Psoas muscle (tissue), 8 donors: ENCODE measurements at places on chromosomes 12 and 14.
A peak's percentile ranks its signal among the peaks of the same experiment; 100 is the strongest.

GRCh38 chr12:65656891-65657351 is 167.4 kb upstream of the HMGA2 start:
- DNase-seq: no peak

GRCh38 chr12:92156704-92157395 is 11.2 kb upstream of the BTG1 start:
- no peak for DNase-seq

- DNase-seq: no peak
Measured at GRCh38 chr12:49524660-49525324, 14.0 kb upstream of the KCNH3 start.

GRCh38 chr14:59161561-59162175 is 26.8 kb upstream of the DAAM1 start:
- DNase-seq: peak; percentile 45

DNA sequence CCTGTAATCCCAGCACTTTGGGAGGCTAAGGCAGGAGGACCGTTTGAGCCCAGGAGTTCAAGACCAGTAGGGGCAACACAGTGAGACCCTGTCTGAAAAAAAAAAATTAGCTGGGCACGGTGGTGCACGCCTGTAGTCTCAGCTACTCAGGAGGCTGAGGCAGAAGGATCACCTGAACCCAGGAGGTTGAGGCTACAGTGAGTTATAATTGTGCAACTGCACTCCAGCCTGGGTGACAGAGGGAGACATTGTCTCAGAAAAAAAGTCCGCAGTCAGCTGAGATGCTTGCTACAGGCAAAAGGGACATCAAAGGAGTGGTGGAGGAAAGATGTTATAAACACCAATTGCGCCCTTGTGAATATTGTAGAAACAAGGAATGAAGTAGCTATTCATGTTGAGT is 77.8 kb downstream of the NDUFA12 start:
- no peak for DNase-seq

DNA sequence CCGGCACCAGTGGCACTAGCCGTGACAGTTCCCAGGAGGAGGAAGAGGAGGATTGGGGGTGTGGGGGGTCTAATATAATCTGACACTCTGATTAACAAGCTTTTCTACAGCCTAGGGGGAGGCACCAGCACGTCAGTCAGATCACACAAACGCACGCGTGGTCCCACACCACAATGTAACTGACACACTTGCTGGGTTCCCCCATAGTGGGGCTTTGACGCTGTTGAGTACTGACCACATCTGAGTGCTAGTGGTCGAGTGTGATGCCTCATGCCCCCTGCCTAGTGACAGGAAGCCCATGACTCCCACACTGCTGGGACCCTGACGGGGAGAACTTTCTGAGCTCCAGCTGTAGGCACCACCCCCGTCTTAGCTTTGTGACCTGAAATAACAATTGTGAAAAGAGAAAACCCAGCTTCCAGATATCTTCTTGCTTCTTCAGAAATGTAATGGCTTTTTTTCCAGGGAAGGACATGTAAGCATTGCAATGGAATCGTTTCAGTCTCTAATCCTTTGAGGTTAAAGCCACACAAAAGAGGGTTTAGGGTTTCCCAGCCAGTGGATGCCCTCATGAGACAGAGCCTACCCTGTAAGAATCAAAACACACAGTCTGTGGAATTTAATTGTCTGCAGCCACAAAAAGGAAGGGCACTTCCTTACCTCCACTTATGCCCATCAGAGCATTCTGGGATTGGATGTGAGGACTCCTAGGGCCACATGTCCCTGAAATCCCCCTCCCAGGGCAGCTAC is 183.9 kb downstream of the PIWIL1 start:
- no peak for DNase-seq

GRCh38 chr12:4934407-4935035 is 24.8 kb downstream of the KCNA1 start:
- no peak for DNase-seq

- DNase-seq: no peak
Measured at GRCh38 chr14:91089958-91090535, 23.8 kb upstream of the DGLUCY start.

- no peak for DNase-seq
Measured at GRCh38 chr12:52435659-52435999, 1.5 kb upstream of the KRT75 start.

DNA sequence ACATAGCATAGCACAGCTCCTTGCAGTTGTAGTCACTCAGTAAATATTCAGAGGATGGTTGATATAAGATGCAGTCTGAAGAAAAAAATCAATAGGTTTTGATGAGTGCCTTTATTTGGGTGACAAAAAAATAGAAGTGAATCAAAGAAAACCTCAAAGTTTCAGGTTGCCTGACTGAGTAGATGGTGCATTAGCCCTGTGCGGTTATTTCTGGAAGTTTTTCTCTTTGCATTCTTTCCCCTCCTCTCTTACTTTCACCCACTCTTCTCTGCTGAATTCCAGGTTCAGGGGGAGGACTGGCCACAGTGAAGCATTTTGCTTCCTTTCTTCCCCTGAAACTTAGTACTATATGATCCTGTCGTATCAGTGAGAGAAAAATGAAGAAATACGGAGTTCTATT is 28.6 kb downstream of the TRHDE start:
- no peak for DNase-seq

- DNase-seq: no peak
Measured at GRCh38 chr12:89781156-89781555, 72.5 kb upstream of the ATP2B1 start.

- DNase-seq: no peak
Measured at GRCh38 chr12:99476956-99477355, 170.6 kb upstream of the GARIN6 start.

DNA sequence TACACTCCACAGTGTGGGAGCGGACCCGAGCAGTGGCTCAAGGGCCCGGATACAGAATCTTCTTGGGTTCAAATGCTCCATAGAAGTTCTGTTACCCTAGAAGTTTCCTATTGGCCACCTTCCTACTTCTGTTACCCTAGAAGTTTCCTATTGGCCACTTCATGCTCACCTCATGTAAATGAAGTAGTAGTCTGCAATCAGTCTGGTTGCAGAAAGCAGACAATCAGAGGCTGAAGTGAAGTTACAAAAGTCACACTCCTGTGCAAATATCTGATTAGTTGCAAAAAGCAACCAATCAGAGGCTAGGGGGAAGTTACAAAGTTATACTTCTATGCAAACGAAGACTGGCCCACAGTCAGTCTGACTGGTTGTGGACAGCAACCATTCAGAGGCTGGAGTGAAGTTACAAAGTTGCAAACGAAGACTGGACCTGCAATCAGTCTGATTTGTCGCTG is 77.8 kb upstream of the CPNE8 start:
- no peak for DNase-seq

GRCh38 chr12:48810903-48811431 is 7.3 kb upstream of the CACNB3 start:
- no peak for DNase-seq

DNA sequence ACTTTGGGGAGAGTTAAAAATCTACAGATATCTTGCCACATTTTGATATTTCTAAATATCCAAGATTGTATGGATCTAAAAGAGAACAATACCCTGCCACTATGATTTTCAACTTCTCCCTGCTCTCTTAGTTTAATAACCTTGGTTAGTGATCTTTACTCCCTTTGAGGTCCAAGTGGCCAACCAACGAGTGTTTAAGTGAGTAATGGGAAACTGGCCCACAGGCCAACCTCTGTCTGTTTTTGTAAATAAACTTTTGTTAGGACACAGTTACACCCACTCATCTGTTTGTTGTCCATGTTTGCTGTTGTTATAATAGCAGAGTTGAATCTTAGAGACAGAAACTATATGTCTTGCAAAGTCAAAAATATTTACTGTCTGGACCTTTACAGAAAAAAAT is 30.9 kb upstream of the NKX2-1 start:
- DNase-seq: no peak

- no peak for DNase-seq
Measured at GRCh38 chr14:66496911-66497310, 10.7 kb downstream of the CCDC196 start.

GRCh38 chr12:48119834-48120195 is 651 bp downstream of the PFKM start:
- DNase-seq: no peak

DNA sequence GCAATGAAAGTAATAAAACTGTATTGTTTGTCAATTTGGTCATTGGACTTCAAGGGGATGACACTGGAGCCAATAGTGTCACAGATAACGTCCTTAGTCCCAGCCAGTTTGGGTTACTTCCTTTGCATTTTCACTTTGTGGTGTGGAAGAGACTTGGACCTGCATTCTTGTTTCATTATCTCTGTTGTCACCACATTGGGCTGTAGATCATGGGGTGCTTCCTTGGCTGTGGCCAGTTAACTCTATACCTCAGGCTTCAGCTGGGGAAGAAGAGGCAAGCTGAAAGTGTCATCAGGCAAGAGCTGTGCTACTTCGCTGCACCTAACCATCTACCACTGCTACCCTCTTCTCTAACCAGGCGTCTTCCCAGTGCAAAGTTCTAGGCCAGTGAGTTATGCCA is 15.1 kb upstream of the CISTR start:
- DNase-seq: no peak

GRCh38 chr12:52268212-52268611 is 6.2 kb upstream of the KRT86 start:
- DNase-seq: no peak

DNA sequence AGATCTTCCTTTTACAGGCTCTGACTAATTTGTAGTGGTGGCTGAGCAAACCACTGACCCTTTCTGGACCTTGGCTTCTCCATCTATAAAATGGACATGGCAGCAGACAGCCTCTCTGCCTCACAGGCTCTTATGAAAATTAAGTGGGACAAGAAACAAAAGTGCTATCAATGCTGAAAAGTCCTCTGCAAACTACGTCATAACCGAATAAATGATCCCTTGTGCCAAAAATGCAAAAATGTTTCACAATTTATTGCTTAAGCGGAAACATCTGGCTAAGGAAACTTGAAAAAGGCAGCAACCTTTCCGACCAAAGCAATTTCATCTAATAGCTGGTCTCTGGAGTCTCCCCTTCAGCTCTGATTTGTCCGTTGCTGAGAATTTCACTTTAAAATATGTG is 108.5 kb upstream of the PLXNC1 start:
- DNase-seq: no peak

GRCh38 chr12:43805860-43806736 is at the start of gene TWF1:
TWF1 (minus strand) TSS chr12:43806317; CDS start chr12:43806245, 72 bp downstream.
- DNase-seq: peak; percentile 91

GRCh38 chr12:48789858-48790326 is 1.0 kb upstream of the ADCY6 start:
- no peak for DNase-seq

GRCh38 chr12:131901431-131902331 is 7.3 kb downstream of the ULK1 start:
- no peak for DNase-seq

- DNase-seq: no peak
Measured at GRCh38 chr14:89721956-89722355, 232.6 kb downstream of the EFCAB11 start.

DNA sequence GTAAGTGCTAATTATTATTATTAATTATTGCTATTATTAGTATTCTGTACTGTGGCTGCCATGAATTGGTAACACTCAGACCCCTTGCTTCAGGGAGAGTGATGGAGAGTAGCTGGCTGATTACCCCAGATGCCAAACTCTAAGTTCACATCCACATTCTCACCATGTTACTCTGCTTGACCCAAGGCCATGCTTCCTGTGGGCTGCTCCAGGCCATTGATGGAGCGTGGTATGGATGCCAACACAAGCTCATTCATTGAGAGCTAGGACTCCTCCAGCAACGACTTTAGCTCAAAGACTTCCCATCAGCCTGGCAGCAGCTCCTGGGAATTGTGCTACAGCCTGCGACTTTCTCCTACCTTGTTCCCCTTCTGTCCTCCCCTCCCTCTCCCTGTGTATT is 233.4 kb downstream of the MSRB3 start:
- DNase-seq: no peak

DNA sequence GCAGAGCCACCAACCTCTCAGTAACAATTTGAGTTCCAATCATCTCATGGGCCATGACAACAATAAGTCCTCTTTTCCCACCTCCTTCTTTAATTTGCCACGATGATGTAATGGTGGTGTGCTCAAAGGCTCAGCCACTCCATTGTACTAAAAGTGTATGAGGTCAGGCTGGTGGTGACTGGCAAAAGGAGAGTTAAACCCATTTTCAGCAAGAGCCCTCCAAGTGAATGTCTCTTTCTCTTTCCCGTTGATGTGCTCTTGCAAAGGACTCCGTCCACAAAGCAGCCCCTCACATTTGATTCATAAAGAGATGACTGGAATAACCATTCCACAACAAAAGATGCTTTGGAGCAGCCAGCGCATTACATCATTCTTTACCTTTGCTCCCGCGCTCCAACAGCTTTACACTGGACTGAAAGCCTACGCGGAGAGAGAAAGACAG is 41.6 kb downstream of the DUSP16 start:
- no peak for DNase-seq

- DNase-seq: no peak
Measured at GRCh38 chr12:93443576-93443975, 1.8 kb upstream of the UBE2N start.

DNA sequence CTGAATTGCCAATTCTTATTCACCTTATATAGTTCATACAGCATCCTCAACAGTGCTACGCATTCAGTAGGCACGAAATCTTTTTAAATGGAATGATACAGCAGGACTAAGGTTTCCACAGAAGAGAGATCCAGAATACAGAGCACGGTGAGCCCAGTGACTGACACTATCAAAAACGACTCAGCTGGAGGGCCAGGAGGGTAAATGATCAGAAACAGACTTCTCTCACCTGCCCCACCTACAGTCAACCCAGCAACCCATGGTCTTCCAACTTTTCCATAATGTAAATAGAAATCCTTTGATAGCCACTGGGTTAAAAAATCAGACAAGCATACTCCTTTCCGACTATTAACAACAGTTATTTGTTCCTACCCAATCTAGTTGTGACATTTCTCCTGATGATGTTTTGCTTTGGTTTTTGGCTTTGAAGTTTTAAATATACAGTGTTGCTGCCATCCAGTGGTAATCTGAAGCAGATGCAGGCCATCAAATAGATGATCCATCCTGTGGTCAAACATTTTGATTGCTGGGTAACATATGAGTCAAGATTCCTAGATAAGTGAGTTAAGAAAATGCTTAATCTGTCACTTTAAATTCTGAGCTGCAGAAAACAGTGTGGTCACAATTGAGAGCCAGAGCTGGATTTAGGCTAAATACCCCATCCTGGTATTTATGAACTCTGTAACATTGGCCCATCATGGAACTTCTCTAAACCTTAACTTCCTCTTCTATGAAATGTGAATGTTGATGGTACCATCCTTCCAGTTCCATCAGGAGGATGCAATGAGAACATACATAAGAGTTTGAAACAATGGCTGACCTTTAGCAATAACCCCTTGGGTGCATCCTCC is 42.0 kb downstream of the GPHB5 start:
- no peak for DNase-seq

- peak; percentile 72 for DNase-seq
Measured at GRCh38 chr12:56488041-56488955, at the start of gene GLS2. GLS2 (minus strand) TSS chr12:56488161; CDS start chr12:56488118, 43 bp downstream.

- no peak for DNase-seq
Measured at GRCh38 chr12:33182485-33182884, 257.1 kb downstream of the SYT10 start.

DNA sequence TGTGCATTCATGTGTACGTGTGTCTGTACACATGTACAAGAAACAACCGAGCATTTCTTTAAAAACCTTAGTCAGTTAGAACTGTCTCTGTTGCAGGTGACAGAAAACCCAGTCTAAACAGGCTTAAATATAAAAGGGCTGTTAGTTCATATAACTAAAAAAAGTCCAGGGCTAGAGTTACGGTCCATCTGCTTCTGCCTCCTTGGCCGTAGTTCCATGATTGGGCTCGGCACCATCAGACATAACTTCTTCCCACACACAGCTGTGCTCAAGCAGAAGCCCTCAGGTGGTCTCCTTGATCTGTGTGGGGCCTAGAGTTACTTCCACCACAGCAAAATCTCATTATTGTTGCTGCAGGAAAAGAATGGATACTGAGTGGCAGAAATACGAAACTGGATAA is 34.6 kb downstream of the CKB start:
- DNase-seq: no peak
